ENCODE measurements at places on chromosomes 6 and 20. TPM values are rescaled to one million over a fixed set of nuclear protein-coding genes. Genes with fewer than 3 reads are reported as not detected.

Gene BPIFB1
- 0.10 TPM for total RNA-seq

Gene MATN4
- total RNA-seq: 0.15 TPM

Gene PRL
- not detected for total RNA-seq

Gene LRRN4
- total RNA-seq: 0.57 TPM

Gene TINAG
- not detected for total RNA-seq

Gene FAM83B
- total RNA-seq: not detected

Gene PLA2G7
- total RNA-seq: 0.41 TPM

Gene VEGFA
- total RNA-seq: 98.7 TPM

Gene SIRPB1
- 0.72 TPM for total RNA-seq

Gene C6orf15
- not detected for total RNA-seq

Data from Panc1 (cell line).